ENCODE measurements at places on chromosomes 1 and 21.
A peak's percentile ranks its signal among the peaks of the same experiment; 100 is the strongest.

- no peak for DNase-seq
Observed at GRCh38 chr1:207824691-207825408, 73.0 kb downstream of the CD46 start.

DNA sequence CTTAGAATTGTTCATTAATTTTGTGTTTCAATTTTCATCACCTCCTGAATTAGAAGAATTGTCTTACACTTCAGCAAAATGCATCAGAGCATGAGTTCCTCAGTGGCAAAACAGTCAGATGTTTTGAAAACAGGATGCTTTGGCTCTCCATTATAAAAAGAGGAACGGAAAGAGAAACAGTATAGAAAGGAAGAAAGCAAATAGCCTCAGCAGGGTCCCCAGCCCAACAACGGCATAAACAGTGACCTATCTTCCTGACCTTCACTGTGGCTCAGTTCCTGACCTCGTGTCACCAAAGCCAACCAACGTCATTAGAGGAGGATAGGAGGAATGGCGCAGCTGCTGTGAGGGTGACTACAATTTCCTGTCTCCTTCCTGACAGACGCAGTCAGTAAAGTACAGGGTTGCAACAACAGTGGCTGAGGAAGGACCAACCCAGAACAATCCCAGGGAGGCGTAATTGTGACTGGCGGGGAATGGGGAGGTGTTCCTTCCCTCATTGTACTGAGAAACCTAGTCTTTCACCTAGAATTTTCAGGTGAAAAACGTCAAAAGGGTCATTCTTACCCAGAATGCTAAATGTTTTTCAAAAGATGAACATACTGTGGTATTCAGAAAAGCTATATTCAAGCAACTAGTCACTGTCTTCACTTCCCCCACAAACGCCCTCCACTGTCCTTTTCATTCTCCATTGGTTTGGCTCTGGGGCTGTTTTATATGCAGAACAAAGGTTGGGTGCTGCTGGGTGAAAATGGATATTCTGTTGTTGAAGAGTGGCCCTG is 197.9 kb upstream of the SGIP1 start:
- DNase-seq, result no peak

- DNase-seq, result no peak
Observed at GRCh38 chr1:63981408-63981773, 207.6 kb downstream of the ROR1 start.

- DNase-seq, result no peak
Observed at GRCh38 chr1:37410105-37410504, 64.3 kb upstream of the ZC3H12A start.

- no peak for DNase-seq
Observed at GRCh38 chr1:54835131-54835898, 34.2 kb upstream of the TTC22 start.

DNA sequence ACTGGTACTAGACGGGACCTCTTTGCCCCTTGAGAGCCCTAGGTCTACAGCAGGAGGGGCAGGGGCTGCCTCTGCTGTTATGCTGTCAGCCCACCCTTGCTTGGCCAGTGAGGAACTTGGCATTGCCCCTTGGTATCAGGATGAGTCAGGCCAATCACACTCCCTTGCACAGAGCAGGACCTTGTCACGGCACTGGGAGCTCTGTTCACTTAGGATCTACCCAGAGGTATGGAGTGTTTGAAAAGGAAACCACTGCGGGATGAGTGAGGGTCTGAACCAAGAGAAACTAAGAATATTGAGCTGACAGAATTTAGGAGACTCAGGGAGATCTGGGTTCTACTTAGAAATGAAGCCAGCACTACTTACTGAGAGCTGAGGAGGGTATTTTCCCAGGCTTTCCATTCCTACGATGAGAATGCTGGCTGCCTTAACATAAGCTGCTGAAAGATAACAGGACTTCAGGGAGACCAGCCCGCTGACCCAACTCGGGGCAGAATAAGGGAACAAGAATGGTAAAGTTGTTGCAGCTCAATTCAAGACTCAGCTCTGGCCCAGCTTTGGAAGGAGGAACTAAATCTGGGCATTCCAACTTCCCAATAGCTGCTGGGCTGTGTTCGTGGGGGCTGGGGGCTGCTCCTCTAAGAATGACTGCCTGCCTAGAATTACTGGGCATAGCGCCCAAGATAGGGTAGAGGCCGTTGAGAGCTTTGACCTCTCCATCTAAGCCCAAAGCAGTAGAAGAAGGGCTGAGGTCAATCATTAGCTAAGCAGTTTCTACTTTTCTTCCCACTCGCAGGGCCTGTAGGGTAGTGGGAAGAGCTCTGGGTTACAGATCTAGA is 1.5 kb downstream of the FABP3 start:
- no peak for DNase-seq

DNA sequence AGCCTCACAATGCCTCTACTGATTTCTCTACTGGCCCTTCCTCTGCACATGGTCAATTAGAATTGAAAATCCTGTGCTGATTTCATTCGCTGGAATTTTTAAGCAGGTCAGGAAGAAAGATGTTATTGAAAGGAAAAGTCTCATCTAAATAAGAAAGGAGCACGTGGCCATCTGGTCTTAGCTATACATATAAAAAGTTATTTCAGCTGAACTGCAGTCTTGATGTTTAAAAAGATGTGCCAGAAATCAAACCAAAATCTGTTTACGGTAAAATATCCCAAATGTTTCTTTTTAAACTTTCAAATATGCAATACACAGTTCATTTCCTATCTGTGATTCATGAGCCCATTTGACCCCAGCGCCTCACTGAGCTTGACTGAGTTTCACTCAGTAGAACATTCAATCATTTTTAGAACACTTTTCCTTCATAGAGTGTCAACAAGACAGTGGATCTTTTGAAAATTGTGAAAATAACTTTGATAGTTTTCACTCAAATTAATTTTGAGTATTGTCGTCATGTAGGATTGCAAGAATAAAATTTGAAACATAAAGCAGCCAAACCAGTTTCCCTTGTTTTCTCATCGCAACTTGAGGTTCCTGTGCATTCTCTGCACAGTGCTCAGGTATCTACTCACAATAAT is 293.6 kb downstream of the PTPRC start:
- DNase-seq, result no peak

DNA sequence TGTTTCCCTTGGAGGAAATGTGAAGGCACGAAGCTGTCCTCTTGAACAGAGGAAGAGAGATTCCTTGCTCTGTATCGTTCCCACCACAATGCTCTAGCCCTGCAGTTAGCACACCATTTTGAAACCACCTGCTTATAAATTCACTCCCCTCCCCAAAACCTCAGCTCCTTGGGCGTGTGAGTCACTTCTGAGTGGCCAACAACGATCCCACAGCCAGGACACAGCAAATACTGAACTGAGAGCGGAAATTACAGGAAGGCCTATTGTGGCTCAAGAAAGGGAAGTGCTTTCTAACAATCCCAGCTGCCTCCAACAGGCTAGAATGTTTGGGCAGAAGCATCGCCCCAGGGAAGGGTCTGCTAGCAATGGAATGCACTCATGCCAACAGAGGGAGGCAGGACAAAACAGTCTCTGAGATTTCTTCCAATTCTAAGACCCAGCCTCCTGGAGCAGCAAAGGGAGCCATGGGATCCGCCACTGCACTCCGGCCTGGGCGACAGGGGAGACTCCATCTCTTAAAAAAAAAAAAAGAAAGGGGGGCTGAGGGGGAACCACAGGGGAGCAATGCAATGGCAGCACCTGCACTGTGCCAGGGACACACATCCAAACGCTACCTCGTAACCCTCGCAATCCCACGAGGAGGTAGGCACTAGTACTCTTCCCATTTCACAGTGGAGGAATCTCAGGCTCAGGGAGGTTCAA is 1.9 kb downstream of the TMEM53 start:
- DNase-seq, result no peak

- no peak for DNase-seq
Observed at GRCh38 chr1:151535326-151536271, 4.5 kb upstream of the TUFT1 start.

- DNase-seq, result no peak
Observed at GRCh38 chr1:198101716-198102453, 54.9 kb upstream of the NEK7 start.

- DNase-seq, result peak; percentile 30
Observed at GRCh38 chr21:45788637-45789506, 145.3 kb downstream of the PCBP3 start.

DNA sequence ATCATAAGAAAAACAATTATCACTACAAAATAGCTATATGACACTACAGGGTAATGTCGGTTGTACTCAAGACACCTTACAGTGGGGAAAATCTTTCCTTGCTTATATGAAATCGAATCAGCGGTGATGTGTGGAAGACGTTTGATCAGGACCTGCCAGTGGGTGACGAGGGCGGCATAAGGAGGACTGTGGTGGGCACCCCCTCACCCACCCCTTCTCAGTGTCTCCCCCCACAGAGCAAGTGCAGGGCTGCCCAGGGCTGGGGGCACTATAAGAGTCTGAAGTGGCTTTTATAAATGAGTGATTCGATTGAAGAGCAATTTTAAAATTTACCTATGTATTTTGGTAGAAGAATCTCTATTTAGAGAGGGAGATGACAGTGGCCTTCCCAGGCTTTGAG is 35.8 kb downstream of the CRYAA start:
- no peak for DNase-seq

DNA sequence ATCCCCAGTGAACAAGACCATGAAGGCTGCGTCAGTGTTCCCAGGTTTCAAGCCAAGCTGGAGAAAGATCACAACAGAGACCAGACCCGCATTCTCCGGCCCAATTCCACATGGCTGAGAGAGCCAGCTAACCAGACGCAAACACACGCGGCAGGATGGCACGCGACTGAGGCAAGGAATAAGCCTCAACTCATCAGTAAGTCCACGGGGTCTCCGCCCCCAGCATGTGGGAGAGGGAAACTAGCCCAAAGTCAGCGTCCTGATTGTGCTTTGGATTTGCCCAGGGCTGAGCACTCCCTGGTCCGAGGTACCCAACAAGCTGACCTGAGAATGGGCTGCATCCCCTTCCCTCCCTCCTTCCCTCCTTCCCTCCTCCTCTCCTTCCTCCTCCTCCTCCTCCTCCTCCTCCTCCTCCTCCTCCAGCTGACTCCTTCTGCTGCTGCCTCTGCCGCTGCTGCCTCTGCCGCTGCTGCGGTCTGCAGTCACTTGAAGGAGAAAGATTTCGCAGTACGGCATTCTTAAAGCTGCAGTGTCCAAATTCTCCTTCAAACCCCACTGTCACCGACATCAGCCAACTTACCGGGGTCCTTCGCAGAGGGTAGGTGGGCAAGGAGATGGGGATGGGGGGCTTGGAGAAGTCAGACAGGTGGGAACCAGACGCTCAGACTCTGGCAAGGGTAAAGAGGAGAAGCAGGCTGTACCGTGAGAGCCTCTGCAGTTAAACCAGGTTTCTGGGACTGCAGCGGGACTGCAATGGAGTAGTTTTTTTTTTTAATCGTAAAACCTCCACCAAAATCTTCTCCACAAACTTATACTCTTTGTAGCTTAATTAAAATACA is 33.0 kb upstream of the H6PD start:
- no peak for DNase-seq

DNA sequence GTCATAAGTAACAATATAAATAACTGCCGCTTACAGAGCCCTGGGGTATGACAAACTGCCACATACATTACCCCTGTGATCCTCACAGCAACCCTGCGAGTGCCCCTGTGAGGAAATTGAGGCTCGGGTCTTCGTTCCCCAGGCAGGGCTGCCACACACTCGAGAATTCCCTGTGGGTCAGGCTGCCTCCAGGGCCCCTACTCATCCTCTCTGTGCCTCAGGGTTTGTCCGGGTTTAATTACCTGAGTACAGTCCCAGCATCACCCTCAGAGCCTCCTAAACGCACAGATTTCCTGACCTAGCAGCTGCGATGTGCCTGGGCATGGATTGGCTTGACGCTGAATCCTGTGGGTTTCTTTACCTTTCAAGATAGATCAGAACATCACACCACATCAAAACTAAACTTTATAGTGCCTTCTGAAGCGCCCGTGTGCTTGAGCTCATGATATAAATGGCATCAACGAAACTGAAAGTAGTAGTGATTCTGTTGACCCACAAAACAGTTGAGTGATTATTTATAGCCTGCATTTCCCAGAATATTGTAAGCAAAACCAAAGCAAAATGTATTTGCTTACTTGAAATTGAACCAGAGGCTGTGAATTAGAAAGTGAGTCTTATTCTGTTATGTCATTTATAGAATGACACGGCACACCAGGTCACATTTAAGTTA is 14.0 kb downstream of the SLC37A1 start:
- DNase-seq, result no peak

DNA sequence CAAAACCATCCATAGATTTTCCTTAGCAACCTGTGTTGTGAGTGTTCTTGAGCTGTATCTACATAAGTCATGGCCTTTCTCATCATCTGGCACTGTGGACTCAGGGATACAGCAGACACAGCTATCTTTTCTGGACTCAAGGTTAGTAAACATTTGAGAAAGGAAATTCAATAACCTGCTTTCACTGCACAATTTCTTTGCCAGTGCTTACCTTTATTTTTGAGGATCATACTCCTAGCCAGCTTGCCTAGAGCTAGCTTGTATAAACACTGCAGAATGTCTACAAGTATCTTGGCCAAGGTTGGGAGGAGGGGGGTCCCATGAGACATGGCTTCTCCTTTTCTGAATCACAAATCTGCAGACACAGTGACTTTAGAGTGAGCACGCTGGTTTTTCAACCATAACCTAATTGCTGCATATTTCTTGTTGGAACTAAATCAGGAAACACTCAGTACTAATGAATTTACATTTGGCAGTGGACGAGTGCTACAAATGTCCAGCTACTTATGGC is 27.2 kb downstream of the ADAMTS5 start:
- peak; percentile 59 for DNase-seq

DNA sequence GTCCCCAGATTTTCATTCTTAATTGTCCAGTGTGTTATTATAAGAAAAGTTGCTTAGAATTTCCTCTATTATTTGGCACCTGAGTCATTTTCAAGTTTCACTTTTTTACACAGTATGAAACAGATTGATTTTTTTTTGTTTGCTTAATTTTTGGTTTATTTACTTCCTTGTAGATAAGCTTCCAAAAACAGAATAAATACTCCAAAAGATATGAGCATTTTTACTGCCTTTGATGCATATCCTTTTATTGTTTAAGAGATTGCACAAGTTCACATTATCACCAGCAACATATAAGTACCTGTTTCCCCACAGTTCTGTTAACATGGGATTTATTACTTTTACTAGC is 36.3 kb upstream of the AHCYL1 start:
- DNase-seq, result no peak

GRCh38 chr1:37076168-37076567 is 41.9 kb upstream of the GRIK3 start:
- no peak for DNase-seq

GRCh38 chr1:47818682-47819573 is 178.3 kb downstream of the TRABD2B start:
- no peak for DNase-seq

Measured in retinal pigment epithelial cell (primary cell).